B cell (primary cell): ENCODE measurements at places on chromosomes 6 and 20. TPM values are rescaled to one million over a fixed set of nuclear protein-coding genes. Genes with fewer than 3 reads are reported as not detected.

DNA sequence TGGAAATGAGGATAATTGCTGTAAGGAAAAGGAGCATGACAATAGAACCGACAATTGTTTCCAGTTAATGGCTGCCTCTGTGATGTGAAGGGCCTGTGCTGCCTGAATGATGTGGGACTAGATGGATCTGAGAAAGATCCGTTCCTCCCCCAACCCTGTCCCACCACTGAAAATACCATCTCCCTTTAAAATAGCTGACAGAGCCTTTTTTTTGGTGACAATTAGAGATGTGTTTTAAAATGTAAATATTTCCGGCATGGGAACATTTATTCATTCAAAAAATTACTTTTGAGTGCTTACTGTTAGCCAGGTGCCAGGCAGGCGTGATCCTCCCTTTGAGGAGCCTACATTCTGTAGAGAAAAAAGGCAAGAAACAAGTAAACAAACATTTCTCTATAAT lies 72.4 kb upstream of the SUPT3H start:
- no peaks in the 10 kb centered on the region for H3K4me1 ChIP-seq
- H3K27me3 ChIP-seq, result no peaks in the 10 kb centered on the region
- no peaks in the 10 kb centered on the region for H3K36me3 ChIP-seq
- DNase-seq, result no peak
- H3K27ac ChIP-seq, result no peak overlapping the region

GRCh38 chr6:142443532-142443931 lies 141.7 kb downstream of the ADGRG6 start:
- H3K36me3 ChIP-seq, result no peaks in the 10 kb centered on the region
- no peak for DNase-seq
- H3K27me3 ChIP-seq, result no peaks in the 10 kb centered on the region

DNA sequence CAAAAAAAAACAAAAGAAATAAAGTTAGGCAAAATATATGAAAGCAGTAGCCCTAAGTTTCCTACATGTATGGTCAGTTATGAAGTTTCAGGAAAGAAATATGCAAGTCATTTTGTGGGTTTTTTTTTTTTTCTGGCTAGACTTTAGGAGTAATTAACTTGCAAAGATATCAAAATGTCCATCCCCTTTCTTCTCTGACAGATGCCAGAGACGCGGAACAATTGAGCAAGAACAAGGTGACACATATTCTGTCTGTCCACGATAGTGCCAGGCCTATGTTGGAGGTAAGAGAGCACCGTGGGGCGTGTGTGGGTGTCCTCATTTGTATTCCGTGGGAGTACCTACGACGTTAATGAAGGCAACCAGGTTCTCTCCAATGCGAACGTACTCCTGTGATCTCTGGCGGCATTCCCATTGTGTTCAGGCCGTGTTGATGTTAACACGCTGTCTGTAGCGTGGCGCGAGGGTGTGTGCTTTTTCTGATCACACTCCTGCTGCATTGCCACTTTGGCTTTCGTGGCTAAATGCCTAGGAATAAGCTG lies 19.5 kb downstream of the DUSP22 start:
- DNase-seq, result no peak
- peaks cover 64% of the 10 kb centered on the region for H3K4me1 ChIP-seq
- no peak overlapping the region for H3K4me3 ChIP-seq
- no peaks in the 10 kb centered on the region for H3K36me3 ChIP-seq

- H3K4me3 ChIP-seq, result no peak overlapping the region
- DNase-seq, result no peak
- peaks cover 2% of the 10 kb centered on the region for H3K27me3 ChIP-seq
- H3K4me1 ChIP-seq, result no peaks in the 10 kb centered on the region
These were observed 13.8 kb upstream of the GJE1 start for GRCh38 chr6:142118925-142119324.

DNA sequence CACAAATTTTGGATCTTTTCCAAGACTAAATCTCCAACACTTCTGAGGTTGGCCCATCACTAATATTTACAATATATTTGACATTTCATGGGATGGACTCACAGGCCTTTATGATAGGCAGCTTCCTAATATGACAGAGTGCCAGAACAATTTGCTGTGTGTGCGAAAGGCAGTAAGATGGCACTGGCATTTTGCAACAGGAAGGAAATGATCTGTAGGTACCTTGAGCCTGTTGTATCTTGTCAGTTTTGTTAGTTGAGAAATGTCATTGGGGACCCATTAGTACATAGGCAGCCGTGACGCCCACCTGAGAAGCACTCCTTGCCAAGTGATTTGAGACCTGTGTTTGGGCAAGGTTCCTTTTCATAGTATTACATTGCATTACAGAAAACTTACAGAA lies 153.4 kb upstream of the HEY2 start:
- DNase-seq, result no peak
- no peaks in the 10 kb centered on the region for H3K27me3 ChIP-seq
- H3K36me3 ChIP-seq, result no peaks in the 10 kb centered on the region
- H3K27ac ChIP-seq, result no peak overlapping the region
- H3K4me1 ChIP-seq, result no peaks in the 10 kb centered on the region

DNA sequence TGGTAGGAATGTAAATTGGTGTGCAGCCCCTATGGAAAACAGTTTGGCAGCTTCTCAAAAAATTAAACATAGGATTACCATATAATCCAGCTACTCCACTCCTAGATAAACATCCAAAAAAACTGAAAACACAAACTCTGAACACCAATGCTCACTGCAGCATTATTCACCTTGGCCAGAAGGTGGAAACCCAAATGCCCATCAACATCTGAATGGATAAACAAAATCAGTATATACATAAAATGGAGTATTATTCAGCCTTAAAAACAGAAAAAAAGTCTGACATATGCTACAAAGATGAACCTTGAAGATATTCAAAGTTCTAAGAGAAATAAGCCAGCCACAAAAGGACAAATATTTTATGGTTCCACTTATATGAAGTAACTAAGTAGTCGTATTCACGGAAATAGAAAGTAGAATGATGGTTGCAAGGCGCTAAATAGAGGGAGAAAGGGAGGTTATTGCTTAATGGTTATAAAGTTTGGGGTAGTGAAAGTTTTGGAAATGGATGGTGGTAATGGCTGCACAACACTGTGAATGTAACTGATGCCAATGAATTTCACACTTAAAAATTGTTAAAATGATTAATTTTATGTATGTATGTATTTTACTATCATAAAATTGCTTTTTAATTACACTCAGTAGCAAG lies 4.0 kb downstream of the PHF10 start:
- no peaks in the 10 kb centered on the region for H3K36me3 ChIP-seq
- H3K4me3 ChIP-seq, result no peak overlapping the region
- DNase-seq, result no peak
- no peak overlapping the region for H3K27ac ChIP-seq
- H3K27me3 ChIP-seq, result no peaks in the 10 kb centered on the region

GRCh38 chr6:150118627-150119026 lies 24.2 kb upstream of the PPP1R14C start:
- H3K4me1 ChIP-seq, result peaks cover 15% of the 10 kb centered on the region
- no peak overlapping the region for H3K27ac ChIP-seq
- DNase-seq, result no peak
- no peaks in the 10 kb centered on the region for H3K27me3 ChIP-seq
- H3K4me3 ChIP-seq, result no peak overlapping the region

The TUBB1 gene
- 0.43 and 2.0 TPM in 2 replicates for polyA plus RNA-seq

DNA sequence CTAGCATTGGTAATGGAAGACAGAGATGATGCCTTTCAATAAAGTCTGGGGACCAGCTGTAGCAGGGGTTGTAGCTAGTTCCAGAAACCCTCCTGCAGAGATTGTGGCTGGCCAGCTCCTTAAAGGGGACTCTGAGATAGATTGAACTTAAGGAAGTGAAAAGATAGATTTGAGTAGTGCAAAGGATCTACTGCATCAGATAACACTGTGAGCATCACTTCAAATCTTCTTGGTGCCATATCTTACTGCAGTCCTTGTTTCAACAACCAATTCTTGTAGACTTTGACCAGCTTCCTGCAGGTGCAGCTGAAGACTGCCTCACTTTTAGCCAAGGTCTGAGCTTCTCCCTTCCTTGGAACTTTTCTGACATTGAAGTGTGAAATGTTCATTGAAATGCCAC lies 14.8 kb upstream of the CEP162 start:
- no peaks in the 10 kb centered on the region for H3K4me1 ChIP-seq
- no peak overlapping the region for H3K27ac ChIP-seq
- H3K4me3 ChIP-seq, result no peak overlapping the region
- no peaks in the 10 kb centered on the region for H3K27me3 ChIP-seq
- H3K36me3 ChIP-seq, result no peaks in the 10 kb centered on the region
- no peak for DNase-seq

DNA sequence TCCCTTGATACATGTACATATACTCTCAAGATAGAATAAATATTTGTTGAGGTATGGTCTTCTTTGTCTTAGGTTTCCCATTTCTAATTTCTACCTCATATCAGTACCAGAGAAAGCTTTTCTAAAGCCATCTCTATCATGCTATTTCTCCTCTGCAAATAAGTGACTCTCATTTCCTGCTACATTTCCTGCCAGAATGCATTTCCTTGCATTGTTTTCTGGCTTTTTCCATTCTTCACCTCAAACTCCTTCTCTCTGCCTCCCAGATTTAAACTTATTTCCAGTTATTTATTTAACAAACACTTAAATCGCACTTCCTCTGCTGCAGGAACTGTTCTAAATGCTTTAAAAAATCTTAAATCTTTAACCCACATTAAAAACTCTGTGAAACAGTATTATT lies 74.4 kb upstream of the STMND1 start:
- DNase-seq, result no peak
- H3K4me1 ChIP-seq, result no peaks in the 10 kb centered on the region
- no peak overlapping the region for H3K4me3 ChIP-seq
- H3K27me3 ChIP-seq, result no peaks in the 10 kb centered on the region

GRCh38 chr20:43901296-43901695 lies 13.4 kb upstream of the TOX2 start:
- no peak overlapping the region for H3K27ac ChIP-seq
- H3K4me3 ChIP-seq, result no peak overlapping the region
- no peaks in the 10 kb centered on the region for H3K4me1 ChIP-seq
- no peak for DNase-seq
- no peaks in the 10 kb centered on the region for H3K27me3 ChIP-seq

DNA sequence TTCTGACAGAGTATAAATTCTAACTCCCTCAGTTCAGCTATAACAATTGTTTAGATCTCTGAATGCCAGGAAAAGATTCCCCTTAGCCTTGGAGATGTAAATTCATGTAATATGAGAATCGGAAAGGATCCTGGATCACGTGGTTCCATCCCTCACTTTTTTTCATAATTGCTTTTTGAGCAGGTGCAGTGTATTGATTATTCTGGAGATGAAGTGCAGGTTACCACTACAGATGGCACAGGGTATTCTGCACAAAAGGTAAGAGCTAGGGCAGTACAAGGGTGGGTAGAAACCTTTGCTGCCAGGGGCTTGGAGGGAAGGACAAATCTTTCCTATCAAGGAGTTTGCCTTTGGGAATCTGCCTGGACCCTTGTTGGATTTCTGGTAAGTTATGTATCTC lies 52.7 kb downstream of the KDM1B start:
- no peaks in the 10 kb centered on the region for H3K4me1 ChIP-seq
- no peak overlapping the region for H3K27ac ChIP-seq
- no peak for DNase-seq
- no peaks in the 10 kb centered on the region for H3K27me3 ChIP-seq

The RAET1L gene
- polyA plus RNA-seq, result not detected in 2 replicates

The CEBPB gene
- 16.7 and 28.7 TPM in 2 replicates for polyA plus RNA-seq

GRCh38 chr6:77633993-77634715 lies 18.7 kb upstream of the MEI4 start:
- H3K4me3 ChIP-seq, result no peak overlapping the region
- H3K27ac ChIP-seq, result no peak overlapping the region
- no peak for DNase-seq

The COL12A1 gene
- not detected in 2 replicates for polyA plus RNA-seq

The MRAP2 gene
- polyA plus RNA-seq, result not detected in 2 replicates

The MYBL2 gene
- polyA plus RNA-seq, result 2.7 and 5.2 TPM in 2 replicates

DNA sequence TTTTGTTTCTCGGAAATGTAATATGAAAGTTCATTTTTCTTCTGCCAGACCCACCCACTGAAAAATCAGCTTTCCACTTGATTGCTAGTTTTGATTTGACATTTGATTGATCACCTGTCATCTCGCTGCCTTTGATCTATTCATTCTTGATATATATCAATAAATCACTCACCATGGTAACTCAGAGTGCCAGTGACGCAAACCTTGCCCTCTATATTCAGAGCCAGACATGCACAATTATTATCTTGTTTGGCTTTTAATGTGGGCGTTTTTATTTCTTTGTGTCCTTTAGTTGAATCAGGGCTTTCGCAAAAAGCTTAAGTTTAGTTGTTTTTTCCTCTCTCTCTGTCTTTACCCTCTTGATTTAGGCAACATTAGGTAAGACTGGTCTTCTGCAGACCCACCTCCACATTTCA lies 2.0 kb downstream of the TSHZ2 start:
- peaks cover 2% of the 10 kb centered on the region for H3K4me1 ChIP-seq
- H3K27ac ChIP-seq, result no peak overlapping the region
- H3K27me3 ChIP-seq, result no peaks in the 10 kb centered on the region
- no peaks in the 10 kb centered on the region for H3K36me3 ChIP-seq
- no peak for DNase-seq
- H3K4me3 ChIP-seq, result no peak overlapping the region

DNA sequence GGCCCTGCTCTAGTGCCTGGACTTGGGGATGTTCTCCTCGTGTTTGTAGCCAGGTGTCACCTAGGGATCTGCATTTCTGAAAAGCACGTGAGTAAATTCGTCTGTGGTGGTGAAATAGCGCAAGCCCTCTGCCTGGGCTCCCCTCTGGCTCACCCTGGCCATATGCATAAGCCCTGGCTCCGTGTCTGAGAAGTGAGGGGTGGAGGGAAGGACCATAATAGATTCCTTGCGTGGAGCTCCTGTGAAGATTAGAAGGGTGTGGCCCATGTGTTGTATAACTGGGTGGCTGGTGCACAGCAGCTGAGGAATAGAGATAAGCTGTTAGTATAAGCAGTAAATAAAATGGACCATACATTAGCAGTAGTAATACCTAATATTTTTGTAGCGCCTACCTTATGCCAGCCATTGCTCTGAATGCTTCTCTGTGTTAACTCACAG lies 4.8 kb downstream of the BCAS1 start:
- peak overlapping the region; percentile 27 for H3K4me3 ChIP-seq

- H3K4me1 ChIP-seq, result no peaks in the 10 kb centered on the region
- H3K36me3 ChIP-seq, result no peaks in the 10 kb centered on the region
- no peak for DNase-seq
- no peak overlapping the region for H3K4me3 ChIP-seq
- no peaks in the 10 kb centered on the region for H3K27me3 ChIP-seq
These were observed 133.9 kb upstream of the BEND6 start for GRCh38 chr6:56821005-56821432.

DNA sequence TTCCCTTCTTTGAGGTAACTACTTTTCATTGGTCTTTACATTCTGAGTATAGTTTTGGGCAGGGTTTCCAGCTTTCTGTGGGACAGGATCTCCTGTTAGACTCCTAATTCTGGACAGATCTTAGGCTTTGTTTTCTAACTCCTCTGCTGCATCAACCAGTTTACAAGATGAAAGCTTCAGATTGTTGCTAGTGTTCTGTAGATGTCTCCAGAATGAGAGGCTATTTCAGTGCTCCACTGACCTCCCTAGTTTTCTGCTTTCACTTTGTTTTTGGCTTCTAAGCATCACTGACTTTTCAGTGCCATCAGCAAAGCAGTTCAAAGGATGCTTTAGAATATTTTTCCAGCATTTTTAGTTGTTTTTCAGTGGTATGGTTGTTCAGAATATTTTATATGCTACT lies 101.4 kb downstream of the LIN28B start:
- DNase-seq, result no peak
- no peak overlapping the region for H3K27ac ChIP-seq
- no peaks in the 10 kb centered on the region for H3K27me3 ChIP-seq
- no peak overlapping the region for H3K4me3 ChIP-seq

The ATAT1 gene
- 15.1 and 15.7 TPM in 2 replicates for polyA plus RNA-seq
